ENCODE measurements at places on chromosomes 2 and 18.

DNA sequence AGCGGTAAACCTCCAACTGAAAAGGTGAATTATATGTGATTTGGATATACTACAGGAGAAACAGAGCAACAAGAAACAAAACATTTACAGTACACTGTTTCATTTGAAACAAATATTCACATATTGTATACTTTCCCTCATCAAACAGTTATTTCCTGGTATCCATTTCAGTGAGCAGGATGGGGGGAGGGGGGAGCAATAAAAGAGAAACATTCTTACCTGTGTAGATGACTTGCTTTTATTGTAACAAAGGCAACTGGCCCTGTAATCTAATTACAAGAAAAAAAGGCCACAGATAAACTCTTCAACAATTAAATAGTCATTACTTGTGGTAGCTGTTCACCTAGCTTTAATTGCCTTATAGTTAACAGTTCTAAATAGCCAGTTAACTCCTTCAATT is 3.9 kb upstream of the PPP1CB start:
- no peak for DNase-seq

DNA sequence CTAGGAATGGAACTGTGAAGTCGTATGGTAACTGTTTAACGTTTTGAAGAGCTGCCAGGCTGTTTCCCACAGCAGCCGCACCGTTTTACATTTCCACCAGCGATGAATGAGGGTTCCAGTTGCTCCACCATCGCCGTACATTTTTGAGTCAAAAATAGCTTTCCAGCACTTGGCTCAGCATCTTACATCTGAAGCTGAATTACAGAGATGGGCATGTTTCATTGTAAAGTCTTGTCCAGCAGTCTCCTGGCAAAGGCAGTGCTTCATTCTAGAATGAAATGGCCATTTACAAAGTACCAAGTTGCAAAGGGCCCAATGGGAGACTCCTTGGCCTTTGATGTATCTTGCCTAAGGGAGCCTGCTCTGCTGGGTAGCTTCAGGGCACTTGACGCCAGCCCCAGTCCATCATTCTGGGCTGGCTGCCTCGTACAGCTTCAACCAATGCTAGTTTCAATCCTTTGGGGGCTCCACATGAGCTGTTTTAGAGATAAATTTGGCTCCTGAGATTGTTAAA is 45.1 kb downstream of the ATIC start:
- no peak for DNase-seq

- peak; percentile 71 for DNase-seq
Observed at GRCh38 chr2:74843899-74844298, 10.0 kb downstream of the HK2 start.

GRCh38 chr2:237909801-237910475 is 50.5 kb downstream of the RAMP1 start:
- DNase-seq, result no peak

All from astrocyte (in vitro differentiated cells and primary cell).